NCI-H1417 treated with DMSO at 0.1 percent for 48 hours (cell line): ENCODE measurements at places on chromosomes 5 and 9.

GRCh38 chr9:93058355-93059010 lies at the start of gene SUSD3:
Gene SUSD3 (plus strand): TSS chr9:93058701. CDS start chr9:93058743, 42 bp downstream.
- no peak for DNase-seq

DNA sequence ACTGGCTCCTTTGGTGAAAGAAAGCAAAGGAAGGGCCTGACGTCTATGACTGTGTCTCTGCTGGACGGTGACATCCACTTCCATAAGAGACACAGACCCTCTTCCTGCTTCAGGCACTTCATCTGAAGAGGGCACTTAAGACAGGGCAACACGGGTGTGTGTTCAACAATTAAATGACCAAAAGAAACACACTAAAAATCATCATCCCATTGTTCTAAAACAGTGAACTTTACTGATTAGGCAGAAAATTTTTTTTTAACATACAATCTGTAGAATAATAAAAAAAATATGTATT lies 58.5 kb downstream of the GOLM1 start:
- DNase-seq: no peak

DNA sequence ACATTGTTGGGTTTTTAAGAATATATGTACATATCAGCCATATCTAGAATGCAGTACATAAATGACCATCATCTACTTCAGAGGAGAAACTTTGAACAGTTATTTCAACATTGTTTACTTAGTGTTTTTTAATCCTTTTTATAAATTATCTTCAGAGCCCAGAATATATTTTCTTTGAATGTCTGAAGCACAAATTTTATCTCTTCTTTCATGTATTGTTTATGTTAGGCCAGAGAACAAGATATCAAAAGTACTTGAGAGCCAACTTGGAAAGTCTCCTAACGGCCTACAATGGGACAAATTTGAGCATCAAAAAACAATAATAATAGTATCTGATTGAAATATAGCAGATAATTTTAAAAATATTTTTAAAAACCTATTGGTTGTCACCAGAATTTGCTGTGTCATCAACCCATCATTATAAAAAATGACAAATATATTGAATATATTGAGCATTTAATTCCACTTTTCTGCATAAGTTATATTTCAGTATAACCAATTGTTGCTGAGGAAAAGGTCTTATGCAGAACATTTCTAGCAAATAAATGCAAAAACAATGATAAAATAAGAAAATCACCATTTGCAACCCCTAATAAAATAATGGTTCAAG lies 67.5 kb upstream of the CCNG1 start:
- DNase-seq: no peak

DNA sequence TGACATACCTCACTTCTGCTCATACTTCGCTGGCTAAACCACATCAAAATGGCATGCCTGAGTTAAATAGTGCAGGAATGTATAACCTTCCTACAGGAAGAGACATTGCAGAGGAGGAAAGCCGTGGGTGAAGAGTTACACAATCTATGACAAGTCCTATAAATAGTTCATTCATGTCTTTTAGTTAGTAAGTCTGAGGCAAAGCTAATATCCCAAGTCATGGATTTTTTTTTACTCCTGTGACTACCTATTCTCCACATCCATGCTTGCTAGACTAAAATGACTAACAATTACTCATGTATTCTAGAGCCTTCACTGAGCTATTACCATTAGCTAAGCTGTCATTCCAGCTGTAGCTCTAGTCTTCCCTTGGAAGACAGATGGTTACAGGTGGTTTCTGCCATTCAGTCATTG lies 391.3 kb downstream of the NR2F1-AS1 start:
- DNase-seq: no peak

DNA sequence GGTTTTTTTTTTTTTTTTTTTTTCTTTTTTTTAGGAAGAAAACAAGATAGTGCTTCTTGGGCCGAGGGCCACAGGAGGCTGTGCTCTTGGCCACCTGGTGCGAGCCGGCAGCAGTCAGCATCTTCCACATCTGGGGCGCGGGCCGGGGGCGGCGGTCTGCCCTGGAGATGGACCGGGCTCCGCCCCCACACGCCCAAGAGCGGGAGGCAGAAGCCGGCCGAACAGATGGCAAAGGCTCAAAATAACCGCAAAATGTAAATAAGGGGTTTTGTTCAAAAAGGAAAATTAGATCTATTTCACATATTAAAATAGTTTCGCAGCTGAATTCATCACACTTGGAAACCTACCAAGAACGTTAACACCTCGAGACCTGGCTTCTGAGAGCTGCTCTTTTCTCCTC lies 51.5 kb upstream of the UBAC1 start:
- DNase-seq: no peak

- no peak for DNase-seq
Measured at GRCh38 chr9:113753398-113754119, 122.5 kb upstream of the ZNF618 start.

- DNase-seq: no peak
Measured at GRCh38 chr9:34988218-34989002, 1.1 kb upstream of the DNAJB5 start.

DNA sequence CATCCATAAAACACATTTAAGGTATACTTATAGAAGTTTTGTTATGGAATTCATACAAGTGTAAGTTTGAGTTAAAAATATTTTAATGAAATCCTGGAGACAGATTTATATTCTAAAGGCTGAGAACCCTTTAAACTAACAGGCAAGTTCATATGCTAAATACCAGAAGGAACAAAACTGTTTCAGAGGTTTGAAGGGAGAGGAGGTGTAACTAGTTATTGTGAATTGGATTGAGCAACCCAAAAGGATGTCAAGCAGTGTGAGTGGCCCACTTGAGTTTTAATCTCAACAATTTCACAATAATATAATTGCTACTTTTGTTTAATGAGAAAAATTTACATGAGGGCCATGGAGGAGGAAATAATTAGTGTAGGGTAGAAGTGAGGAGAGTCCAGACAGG lies 348.5 kb upstream of the ACTBL2 start:
- DNase-seq: no peak

GRCh38 chr9:115469841-115470240 lies 351.9 kb upstream of the TNC start:
- DNase-seq: no peak

DNA sequence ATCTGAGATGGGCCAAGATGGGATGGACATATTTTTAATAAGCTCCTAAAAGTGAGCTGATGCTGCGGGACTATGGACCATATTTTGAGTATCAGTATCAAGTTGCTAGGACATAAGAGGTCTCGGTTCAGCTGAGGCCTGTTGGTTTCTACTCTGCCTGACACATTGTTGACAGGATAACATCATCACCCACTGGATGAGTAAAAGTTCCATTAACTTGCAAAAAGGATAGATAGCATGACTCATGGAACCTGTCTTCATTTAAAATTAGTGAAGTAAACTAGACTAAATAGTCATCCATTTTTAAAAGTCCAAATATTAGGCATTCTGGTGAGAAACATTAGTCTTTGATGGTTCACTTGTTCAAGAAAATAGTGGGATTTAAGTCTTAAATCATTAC lies 33.3 kb downstream of the PARP8 start:
- no peak for DNase-seq

- no peak for DNase-seq
Measured at GRCh38 chr9:121199921-121200320, 1.7 kb downstream of the RAB14 start.

- no peak for DNase-seq
Measured at GRCh38 chr9:107142896-107143603, 140.0 kb upstream of the RAD23B start.

DNA sequence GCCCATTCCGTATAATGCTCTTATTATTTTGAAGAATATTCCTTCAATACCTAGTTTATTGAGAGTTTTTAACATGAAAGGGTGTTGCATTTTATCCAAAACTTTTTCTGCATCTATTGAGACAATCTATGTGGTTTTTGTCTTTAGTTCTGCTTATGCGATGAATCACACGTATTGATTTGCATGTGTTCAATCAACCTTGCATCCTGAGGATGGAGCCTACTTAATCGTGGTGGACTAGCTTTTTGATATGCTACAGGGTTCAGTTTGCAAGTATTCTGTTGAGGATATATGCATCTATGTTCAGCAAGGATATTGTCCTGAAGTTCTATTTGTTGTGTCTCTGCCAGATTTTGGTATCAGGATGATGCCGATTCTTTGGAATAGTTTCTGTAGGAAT lies 1070.3 kb upstream of the CDH18 start:
- no peak for DNase-seq

GRCh38 chr9:11257992-11258391 lies 645.2 kb upstream of the PTPRD start:
- DNase-seq: no peak

DNA sequence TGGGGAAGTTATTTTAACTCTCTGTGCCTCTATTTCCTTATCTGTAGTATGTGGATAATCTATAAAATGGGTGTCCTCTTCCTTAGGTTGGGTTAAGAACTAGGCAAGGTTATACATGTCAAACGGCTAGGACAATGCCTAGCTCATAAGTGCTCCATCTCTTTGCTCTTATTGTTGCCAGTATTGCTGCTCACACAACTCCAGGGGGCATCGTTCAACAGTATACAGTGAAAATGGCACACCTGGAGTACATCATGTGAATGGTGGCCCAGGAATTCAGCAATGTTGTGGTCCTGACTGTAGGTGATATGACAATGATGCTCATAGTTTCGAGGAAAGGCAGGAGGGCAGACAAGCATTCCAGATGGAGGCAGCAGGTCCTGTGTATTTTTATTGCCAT lies 30.1 kb downstream of the SLIT3 start:
- DNase-seq: no peak

DNA sequence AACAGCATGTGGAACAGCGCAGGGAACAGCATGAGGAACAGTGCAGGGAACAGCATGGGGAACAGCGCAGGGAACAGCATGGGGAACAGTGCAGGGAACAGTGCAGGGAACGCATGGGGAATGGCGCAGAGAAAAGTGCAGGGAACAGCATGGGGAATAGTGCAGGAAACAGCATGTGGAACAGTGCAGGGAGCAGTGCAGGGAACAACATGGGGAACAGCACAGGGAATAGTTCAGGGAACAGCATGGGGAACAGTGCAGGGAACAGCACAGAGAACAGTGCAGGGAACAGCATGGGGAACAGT lies 2.0 kb downstream of the LCN8 start:
- DNase-seq: no peak

DNA sequence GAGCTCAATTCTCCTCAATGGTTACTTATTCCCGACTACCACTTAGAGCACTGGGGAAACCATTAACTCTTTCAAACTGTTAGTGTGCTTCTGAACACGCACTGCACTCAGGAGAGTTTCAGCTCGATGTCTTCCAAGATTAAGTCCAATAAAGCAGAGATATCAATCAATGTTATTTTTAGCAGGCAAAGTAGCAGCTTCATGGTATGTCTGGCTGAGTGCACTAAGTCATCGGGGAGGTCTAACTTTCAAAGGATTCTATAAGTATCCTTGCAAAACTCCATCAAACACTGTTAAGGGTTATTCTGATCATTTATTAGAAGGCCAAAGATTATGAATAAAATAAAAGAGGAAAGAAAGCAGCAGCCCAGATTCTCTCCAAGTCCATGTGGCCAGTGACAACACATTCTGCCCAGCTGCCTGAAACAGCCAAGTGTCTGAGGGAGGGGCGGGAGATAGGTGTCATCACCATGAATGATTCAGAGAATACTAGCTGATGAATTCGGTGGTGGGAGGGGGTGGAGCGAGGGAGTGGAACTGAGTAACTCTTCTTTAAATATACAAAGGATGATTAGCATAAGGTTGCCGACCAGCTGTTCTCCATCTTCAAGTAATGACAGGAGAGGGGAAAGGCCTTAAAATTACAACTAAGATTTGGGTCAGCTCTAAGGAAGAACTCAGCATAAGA lies 21.3 kb downstream of the NREP start:
- DNase-seq: no peak

GRCh38 chr9:89864257-89864656 lies 259.4 kb downstream of the GADD45G start:
- DNase-seq: peak; percentile 63

DNA sequence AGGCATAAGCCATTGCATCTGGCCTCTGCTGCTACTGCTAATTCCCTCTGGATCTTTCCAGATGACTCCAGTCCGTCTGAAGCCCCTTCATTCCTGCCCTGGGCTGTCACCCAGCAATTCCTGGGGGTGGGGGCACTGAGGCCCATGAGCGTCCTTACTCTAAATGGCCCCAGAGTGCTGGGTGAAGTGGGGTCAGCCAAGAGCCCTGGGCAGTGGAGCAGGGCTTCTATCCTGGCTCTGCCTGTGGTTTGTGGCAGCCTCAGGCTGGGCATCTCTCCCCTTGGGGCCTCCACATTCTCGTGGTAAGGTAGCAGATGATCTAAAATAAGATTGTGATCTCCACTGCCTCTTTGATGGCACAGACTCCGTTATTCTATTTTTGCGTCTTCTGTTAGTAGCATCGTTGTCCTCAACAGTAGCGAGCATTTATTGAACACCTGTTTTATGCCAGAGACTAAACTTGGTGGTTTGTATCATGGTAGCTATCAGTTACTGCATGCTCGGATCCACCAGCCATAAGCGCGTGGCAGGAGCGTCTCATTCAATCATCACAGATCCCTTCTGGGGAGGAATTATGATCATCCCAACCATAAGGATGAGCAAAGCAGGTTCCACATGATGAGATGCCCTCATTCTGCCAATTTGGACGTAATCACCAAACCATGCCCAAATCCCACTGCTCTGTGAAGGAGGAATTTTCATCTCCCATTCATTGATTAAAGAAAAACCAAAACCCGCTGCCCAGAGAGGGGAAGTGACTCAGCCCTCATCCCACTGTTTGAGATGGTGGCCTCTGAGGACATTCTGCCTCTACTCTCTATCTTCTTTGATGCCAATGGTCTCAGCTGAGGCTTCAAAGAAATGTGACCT lies 21.9 kb upstream of the DUSP1 start:
- no peak for DNase-seq

DNA sequence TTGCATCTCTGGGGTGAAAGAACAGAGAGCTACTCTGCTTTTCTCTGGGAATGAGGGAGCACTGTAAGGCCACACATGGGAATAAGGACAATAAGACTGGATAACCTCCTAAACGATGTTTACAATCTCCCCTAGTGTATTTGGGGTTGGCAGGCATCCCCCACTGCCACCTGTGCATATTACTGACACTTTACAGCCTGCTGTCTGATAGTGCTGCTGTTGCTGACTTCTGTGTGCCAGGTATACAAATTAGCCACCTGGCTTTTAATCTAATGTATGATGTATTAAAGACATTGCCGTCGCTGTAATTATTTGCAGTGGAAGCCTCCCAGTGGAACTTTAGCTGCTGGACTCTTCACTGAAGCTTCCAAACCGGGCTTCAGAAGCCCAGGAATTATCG lies 4.4 kb upstream of the SHISAL2B start:
- DNase-seq: no peak

GRCh38 chr9:125763394-125763801 lies 16.2 kb downstream of the PBX3 start:
- DNase-seq: peak; percentile 97

GRCh38 chr9:107487521-107488374 lies 1.8 kb downstream of the KLF4 start:
- no peak for DNase-seq

DNA sequence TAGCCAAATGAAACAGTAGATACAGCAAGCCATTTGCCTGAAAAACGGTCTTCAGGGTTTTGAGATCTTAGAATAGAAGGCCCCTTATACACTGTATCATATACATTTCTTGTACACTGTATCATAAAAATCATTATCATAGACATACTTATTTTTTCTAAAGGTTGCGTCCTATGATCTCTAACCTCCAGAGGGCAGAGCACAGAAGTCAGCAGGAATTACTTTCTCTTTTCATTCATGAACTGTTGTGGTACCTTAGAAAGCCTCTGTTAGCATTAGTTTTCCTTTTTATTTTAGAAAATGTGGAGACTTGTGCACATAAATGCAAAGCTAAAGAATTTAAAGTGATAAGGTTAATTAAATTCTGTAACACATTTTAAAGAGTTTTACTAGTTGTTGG lies 115.4 kb downstream of the OXCT1 start:
- DNase-seq: no peak
